Omental fat pad (tissue), 4 donors: ENCODE measurements at places on chromosomes 3 and 15.
A peak's percentile ranks its signal among the peaks of the same experiment; 100 is the strongest.

DNA sequence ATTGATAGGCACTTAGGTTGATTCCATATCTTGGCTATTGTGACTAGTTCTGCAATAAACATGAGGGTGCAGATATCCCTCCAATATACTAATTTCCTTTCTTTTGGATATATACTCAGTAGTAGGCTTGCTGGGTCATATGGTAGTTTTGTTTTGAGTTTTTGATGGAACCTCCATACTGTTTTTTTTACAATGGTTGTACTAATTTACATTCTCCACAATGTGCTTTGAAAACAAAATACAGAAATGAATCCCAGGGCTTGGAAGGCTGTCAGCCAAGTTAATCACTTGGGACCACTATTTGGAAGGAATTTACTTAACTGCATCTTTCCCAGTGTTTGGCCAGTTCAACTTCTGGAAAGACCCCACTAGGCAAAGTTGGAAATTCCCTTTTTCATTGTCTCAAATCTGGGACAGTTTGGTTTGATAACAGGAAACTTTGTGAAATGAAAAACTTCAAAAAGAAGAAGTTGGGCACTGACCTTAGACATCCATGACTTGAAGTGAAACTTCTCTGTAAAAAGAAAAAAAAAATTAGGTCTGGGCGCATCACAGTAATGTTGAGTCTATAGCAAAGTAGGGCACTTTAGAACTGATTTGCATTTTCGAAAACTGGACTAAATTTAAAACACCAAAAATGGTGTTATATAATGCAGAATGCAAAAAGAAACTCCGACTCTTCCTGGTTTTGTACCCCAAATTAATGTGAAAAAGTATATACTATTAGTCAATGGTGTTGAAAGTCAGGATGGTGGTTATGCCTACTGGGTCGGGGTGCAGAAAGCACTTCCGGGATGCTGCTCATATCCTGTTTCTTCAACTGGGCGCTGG lies 6.0 kb downstream of the CTSH start:
- no peak for DNase-seq

DNA sequence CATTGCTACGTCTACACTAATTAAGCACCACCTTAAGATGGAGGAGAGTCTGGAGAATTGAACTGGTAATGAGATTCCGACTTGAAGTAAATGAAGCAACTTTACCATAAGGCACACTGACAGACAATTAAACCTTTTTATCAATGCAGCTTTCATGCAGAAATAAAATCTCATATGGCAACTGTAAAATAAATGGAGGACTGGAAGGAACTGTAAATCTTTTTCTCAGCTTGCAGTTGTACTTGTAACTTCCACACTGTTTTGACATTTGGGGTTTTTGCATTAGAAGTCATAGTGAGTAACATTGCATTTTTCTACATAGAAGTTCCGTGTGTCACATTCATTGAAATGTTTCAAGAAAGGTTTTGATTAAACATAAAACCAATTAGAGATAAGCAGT lies 705.3 kb downstream of the NLGN1 start:
- DNase-seq: no peak

- no peak for DNase-seq
These were observed 34.0 kb upstream of the RPP14 start for GRCh38 chr3:58271901-58272501.

GRCh38 chr3:172643506-172644179 lies 67.2 kb downstream of the NCEH1 start:
- no peak for DNase-seq

- DNase-seq: no peak
These were observed 334.2 kb upstream of the MDFIC2 start for GRCh38 chr3:70646635-70647034.

DNA sequence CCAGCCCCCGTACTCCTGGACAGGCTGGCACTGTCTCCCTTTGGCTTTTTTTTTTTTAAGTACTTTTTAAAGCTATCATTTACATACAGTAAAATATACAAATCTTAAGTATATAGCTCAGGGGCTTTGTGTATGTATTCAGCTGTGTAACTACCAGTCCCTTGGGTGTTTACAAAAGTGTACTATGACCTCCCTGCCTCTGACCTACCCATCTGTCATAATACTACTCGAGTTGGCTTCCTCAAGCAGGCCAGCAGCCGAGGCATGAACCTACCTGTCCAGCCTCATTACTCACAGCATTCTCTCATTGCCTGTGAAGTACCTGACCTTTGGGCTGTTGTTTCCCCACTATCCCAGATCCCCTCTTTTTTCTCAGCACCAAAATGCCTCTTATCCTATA lies 33.2 kb downstream of the ABHD2 start:
- no peak for DNase-seq

DNA sequence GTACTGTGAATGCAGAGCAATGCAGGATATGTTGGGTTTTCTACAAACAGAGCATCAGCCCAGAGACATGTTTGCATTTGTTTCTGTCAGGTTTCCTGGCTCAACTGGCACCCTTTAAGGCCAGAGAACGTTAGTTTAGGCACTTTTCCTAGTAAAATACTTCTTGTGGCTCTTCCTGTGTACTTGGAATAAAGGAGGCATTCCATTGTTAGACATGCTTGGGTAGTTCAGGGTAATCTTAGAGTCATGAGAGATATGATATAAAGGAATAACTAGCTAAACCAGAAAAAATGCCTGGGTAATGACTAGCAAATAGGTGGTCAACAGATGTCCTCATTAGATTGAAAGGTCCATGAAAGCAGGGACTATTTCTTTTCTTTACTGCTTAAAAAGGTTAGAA lies 60.4 kb upstream of the RBM5 start:
- no peak for DNase-seq

DNA sequence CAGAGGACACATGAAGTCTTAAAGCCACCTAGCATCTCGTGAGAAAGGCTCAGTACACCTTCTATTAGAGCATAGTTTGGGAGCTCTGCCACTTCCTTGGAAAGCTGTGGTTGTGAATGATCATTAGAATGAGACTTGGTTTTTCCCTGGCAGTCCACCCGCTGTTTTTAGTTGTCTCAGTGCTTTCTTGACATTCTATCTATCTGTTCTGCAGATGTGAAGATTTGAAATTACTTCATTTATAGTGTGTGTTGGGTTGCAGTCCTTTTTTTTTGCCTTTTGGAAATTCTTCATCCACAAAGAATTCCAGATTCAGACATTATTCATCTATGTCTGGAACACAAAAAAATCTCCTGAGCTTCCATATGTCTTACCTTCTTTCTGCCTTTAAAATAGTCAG lies 23.7 kb downstream of the PPP2R3A start:
- DNase-seq: no peak

GRCh38 chr3:184968115-184968514 lies 156.1 kb downstream of the VPS8 start:
- no peak for DNase-seq

GRCh38 chr3:134485075-134485717 lies 589 bp downstream of the ANAPC13 start:
- DNase-seq: peak; percentile 80

DNA sequence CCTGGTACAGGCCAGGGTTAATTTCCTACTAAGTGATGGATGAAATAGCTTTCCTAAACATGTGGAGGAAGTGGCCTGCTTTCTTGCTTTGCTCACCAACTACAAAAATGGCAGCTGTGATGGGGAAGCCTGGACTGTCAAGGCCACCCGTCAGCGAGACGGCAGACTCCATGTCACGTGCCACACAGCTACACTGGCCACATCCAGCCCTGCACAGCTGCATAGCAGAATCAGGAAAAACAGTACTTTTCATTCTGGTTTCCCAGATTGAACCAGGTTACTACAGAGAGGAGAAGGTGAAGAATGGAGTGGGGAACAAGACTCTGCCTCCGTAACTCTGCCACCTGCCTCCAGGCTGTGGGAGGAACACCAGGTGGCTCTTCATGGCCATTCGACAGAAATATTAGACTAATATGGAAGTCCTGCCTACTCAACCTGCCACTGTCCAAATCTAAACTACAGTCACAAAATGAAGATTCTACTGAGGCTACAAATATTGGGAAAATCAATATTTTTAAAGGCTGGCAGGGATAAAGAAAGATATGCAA lies 174.3 kb downstream of the MAGI1 start:
- no peak for DNase-seq

DNA sequence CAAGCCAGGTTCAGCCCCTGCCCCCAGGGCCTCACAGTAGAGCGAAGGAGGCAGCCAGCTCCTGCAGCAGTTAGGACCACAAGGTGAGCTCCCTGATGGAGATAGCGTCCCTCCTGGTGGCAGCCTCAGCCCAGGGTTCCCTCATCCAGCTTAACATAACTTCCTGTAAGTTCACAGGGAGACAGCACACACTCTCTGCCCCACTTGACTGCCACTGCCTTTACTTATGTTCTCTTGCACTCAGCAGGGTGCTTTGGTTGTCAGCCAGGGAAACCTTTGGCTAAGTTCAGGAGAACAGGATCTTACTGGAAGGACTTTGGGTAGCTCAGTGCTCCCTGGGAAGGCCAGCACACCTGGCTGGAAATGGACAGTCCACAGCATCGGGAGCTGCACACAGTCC lies 10.9 kb downstream of the KBTBD13 start:
- no peak for DNase-seq

- DNase-seq: no peak
These were observed 30.7 kb downstream of the LPP start for GRCh38 chr3:188184649-188185048.

GRCh38 chr3:54858093-54858785 lies 69.6 kb downstream of the LRTM1 start:
- DNase-seq: no peak

- no peak for DNase-seq
These were observed 133.4 kb downstream of the CHST2 start for GRCh38 chr3:143252931-143253330.

- no peak for DNase-seq
These were observed 230.5 kb downstream of the PDZRN3 start for GRCh38 chr3:73394240-73394639.

- no peak for DNase-seq
These were observed 304.0 kb upstream of the CBLB start for GRCh38 chr3:106172780-106173179.

DNA sequence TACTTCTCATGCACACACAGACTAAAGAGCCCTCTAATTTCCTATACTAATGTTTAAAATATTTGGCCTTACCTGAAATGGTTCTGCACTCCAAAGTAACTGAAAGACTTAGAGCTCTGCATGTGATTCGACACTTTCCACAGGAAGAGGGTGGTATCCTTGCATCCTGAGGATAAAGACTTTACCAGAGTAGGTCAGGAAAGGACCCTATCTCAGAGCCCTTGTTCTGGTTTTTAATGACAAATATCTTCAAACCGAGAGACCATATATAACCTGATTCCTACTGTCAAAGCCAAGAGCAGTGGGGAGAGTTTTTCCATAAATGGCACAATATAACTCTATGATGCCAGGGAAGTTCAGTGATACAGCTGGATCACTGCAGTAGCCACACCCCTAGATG lies at the start of gene GP5:
Gene GP5, minus strand, starts transcription at position 101 of the 400 bp plus-strand sequence. CDS start 984 bp downstream, outside the sequence.
- DNase-seq: no peak

DNA sequence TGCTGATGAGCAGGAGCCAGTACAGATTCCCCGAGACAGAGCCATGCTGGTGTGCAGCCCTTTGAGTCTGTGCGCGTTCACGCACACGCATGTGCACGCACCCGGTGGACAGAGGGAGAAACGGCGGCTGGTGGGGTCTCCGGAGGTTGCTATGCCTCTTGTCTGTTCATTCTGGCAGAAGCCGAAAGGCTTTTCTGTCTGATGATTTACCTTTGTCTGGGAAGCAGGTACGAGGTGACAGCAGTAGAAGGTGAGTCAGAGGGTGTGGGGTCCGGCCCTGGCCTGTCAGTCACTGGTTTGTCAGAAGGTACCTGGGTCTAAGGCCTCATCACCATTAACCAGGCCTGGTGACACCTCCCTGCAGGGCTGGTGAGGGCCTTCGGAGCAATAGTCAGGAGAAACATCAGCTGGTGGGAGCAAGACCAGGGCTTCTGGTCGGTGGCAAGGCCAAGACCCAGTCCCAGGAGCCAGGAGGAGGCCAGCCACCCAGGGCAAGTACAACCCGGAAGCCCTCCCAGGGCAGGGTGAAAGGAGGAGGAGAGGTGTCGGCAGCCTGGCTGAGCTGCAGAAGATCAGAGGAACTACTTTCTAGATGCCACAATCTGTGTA lies 7.5 kb downstream of the PCSK6 start:
- no peak for DNase-seq

- no peak for DNase-seq
These were observed 3.0 kb downstream of the BBX start for GRCh38 chr3:107525644-107526305.

- DNase-seq: no peak
These were observed 41.6 kb upstream of the CNOT10 start for GRCh38 chr3:32643354-32643753.
